Activated T-helper 1 cell treated with anti-CD3 and anti-CD28 coated beads, Interleukin-2, amount 50 U/mL, for 16 hours (primary cell): ENCODE measurements at places on chromosomes 7 and 10.

- DNase-seq, result no peak
Measured at GRCh38 chr7:47967708-47968107, 11.7 kb downstream of the HUS1 start.

DNA sequence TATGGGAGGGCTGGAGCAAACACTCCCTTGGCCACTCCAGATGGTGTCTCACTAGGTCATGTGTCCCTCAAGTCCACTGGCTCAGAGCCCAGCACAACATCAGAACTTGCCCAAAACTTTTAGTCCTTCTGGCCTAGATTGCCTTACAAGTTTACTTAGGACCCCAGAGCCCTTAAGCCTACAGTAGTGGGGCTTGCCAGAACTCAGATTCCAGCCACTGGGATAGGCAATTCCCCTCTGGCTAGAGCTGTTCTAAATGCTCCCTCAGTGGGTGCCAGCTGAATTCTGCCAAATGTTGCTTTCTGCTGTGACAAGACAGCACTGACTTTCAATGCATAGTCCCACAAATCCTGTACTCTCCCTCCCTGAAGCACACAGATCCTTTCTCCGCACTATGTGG, 331.1 kb downstream of the HTR7 start:
- no peak for DNase-seq

DNA sequence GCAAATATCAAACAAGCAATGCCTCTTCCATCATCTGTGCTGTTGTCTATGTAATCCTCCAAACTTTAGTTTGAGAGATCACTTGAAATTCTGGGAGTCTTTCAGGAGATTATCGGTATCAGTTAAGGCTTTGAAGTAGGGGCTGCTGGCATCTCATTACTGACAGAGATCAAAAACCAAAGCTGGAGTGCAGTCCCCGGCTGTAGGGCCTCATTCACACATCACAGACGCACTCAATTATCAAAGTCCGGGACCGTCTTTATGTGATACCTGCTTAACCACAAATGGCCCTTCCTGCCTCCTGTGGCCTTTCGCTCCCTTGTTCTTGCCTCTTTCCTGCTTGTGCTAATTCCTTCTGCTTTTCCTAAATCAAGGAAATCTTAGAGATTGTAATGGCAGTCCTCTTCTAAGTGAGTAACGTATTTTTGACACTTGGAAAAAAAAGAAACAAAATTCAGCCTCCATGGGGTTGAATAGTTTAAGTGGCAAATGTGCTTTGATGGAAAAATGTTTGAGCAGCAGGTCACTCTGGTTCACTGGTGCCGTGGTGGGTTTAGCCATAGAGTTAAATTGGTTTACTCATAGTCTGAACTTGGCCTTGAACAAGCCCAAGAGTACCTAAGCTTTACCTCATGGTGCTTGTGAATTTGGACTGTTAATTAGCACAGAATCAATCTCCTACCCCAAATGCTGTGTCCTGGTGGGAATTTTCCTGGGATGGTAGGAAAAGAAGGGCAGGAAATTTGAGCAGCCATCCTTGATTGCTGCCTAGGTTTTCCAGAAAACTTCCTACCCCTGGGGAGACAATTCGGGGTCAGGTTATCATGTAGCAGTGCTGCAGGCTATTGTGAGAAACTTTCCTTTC, 178.9 kb upstream of the LYZL1 start:
- no peak for DNase-seq

- no peak for DNase-seq
Measured at GRCh38 chr10:125797994-125798662, 22.5 kb upstream of the MMP21 start.

- no peak for DNase-seq
Measured at GRCh38 chr7:151839451-151839921, 37.4 kb downstream of the PRKAG2 start.

GRCh38 chr10:101106351-101106750, 24.7 kb upstream of the TLX1 start:
- DNase-seq, result no peak

DNA sequence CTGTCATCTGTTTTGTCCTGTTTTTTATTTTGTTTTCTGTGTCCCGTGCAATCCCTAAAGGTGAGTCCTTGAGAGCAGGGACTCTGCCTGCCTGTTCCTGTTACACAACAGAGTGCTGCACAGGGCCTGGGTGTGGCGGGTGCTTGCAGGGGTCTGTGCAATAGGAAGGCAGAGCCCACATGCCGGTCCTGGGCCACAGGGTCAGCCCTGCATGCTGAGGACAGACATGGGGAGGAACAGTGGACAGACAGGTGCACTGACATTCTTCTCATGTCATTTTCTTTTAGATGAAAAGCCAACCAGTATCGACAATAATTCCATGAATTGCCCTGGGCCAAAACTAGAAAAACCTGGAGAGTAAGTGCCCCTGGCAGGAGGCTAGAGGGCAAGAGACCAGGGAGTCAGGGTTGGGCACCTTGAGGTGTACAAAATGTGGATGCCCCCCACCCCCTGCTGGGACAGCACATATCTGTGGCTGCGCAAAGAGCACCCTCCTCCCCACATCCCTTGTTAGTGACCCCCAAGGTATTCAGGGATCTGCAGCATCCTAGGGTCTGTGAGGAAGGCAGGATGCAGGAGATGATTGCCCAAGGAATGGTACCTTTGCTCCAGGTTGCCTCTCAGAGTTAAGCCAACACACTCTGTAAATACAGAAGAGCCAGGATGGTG, 19.9 kb downstream of the ANTXRL start:
- no peak for DNase-seq

DNA sequence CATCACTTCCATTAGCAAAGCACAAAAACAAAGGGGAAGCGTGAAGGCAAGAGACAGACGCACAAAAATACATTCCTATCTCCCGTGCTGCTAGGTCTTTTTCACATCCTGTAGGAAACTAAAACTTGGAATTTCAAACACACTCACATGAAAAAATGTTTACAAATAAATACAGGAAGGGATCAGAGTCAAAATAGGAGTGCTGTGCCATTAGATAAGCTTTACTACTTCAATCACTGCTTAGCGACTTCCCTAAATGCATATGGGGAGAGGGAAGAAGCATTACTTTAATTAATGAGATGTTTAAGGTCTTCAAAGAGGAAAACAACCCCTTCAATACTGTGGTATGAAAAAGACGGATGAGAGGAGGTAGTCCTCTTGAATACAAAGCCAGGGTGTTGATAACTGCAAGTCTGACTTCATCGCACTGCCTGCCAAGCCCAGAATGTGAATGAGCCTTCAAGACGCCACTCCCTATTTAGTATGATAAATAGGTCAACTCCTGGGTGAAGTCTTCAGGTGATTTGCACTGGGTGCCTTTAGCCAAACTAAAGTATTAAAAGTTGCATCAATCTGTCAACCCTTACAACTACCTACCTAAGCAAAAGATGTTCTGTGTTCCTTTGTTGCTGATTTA, 13.9 kb downstream of the PARD3 start:
- no peak for DNase-seq

DNA sequence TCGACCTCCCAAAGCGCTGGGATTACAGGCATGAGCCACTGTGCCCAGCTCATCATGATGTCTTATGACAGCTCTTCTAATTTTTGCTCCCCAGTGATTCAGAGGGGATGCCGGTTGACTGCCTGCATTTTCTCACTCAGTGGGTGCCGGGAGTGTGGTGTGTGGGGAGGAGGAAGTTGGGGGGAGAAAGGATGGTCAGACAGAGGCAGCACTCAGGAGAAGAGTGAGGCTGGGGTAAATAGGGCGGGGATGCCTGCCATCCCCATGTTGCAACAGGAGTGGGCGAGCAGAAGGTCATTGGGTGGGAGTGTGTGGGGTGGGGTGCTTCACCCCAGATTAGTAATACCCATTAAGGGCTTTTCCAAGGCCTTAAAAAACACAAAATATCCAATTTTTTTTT, 3.5 kb upstream of the CCL24 start:
- no peak for DNase-seq

GRCh38 chr10:57959318-57960006, 308.2 kb downstream of the IPMK start:
- no peak for DNase-seq
